ENCODE measurements at places on chromosomes 11 and 22. TPM values are rescaled to one million over a fixed set of nuclear protein-coding genes. Genes with fewer than 3 reads are reported as not detected.
A peak's percentile ranks its signal among the peaks of the same experiment; 100 is the strongest.

DNA sequence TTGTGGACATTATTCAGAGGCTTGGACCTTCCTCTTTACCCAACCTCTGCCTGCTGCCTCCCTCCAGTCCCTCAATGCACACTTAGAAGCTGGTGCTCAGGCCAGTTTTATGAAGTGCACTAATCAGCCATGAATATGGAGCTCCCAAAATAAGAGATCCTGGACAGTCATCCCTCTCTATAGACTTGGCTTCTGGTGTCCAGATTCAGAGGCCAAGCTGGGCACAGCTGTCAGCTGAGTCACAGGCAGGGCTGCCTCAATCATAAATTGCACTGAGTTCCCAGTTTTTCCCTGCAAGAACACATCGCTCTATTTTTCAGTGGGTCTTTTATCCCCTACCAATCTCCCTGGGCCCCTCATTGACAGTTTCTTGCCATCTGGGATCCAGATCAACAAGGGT lies 161.7 kb upstream of the CADM1 start:
- no peak for DNase-seq

DNA sequence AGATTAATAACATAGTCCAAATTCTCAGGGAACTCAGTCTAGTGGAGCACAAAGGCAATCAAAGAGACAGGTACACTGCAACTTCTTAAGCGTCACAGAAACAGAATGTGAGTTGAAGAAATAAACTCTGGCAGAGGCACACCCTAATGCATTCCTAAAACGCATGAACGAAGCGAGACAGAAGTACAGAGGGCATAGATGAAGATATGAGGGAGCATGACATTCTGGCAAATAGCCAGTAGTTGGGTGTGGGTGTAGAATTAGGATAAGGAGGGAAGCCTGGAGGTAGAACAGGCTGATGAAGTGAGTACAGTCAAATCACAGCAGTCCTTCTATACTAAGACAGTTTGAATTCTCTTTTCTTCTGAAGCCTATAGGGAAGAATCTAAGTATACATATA lies 838.7 kb upstream of the API5 start:
- no peak for DNase-seq

GRCh38 chr11:86708669-86709068 lies 36.3 kb upstream of the ME3 start:
- DNase-seq = no peak

DNA sequence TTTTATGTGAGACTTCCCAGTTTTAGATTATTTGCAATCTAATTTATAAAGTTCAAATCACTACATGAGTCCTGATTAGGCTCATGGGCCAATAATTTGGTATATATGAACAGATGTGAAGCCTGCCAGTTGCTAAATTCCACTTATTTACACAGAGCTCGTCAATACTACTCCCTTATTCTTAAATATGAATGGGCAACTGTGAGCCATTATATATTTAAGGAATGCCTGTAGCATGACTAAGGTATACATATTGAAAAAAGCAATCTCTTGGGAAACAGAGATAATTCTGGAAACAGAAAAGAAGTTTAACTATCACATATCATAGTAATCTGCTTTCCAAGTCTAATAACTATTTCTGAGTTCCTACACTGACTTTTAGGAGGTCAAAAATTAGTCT lies 27.0 kb downstream of the RBMXL2 start:
- no peak for DNase-seq

DNA sequence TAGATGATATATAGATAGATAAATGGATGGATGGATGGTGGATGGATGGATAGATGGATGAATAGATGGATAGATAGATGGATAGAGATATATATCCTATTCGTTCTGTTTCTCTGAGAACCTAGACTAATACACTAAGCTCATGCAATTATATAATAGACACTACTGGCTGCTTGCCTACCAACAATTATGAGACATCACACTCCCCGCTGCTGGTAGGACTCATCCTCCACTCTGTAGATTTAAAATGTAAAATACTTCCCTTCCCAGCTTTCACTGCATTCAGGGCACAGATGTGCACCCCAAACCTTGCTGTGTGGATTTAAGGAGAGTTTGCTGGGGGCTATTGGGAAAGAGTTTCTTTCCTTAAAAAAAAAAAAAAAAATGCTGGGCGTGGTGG lies 28.3 kb upstream of the RCN1 start:
- DNase-seq = no peak

GRCh38 chr22:27349456-27349855 lies 452.1 kb downstream of the MN1 start:
- no peak for DNase-seq

DNA sequence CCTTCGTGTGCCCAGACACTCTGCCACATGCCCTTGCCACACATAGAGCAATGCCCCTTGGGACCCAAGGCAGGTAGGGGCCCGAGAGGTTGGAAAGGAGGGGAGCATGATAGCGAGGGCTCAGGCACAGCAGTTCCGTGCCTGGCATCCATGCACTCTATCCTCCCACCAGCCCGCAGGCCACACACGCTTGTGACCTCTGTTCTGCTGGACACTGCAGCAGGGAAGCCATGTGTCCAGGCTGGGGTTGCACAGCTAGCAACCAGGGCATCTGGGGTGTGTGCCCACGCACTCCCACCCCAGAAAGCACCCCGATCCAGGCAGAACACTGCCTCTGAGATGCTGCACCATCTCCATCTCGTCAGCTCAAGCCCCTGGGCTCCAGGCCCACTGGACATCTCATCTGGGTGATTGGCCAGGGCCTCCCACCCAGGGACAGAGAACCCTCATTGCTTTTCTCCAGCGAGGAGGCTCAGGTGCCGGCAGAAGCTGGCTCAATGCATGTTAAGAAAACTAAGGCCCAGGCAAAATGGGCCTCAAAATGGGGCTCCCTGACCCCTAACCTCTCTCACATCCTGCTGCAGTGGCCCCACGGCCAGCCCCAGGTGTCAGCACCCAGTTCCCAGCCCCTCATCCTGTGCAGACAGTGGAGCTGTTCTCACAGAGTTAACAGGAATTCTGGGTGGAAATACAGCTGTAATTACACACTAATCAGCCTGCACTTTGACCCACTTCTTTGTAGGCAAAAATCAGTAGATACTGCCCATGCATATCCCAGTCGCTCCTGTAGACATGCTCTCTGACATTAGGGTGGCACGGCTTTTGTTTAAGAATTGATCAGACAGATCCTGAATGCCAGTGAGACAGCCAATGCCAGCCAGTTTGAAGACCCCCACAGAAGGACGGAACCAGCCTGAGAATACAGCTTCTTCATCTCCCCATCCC lies 173.9 kb upstream of the B3GAT1 start:
- no peak for DNase-seq

- DNase-seq = no peak
Measured at GRCh38 chr11:68505596-68505995, 45.0 kb downstream of the PPP6R3 start.

- DNase-seq = no peak
Measured at GRCh38 chr11:129698212-129698611, 117.4 kb upstream of the TMEM45B start.

DNA sequence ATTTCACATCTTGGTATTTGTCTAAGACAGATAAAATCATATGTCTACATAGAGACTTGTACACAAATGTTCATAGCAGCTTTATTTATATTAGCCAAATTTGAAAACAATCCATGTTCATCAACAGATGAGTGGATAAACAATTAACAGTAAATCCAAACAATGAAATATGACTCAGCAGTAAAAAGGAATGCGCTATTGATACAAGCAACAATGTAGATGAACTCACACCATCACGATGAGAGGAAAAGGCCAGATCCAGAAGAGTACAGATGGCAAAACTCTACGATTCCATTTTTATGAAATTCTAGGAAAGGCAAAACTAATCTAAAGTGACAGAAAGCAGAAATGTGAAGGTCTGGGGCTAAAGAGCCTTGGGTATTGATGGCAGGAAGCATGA lies 384.3 kb downstream of the NTM start:
- no peak for DNase-seq

GRCh38 chr11:48109046-48109666 lies 107.5 kb upstream of the OR4B1 start:
- peak; percentile 62 for DNase-seq

DNA sequence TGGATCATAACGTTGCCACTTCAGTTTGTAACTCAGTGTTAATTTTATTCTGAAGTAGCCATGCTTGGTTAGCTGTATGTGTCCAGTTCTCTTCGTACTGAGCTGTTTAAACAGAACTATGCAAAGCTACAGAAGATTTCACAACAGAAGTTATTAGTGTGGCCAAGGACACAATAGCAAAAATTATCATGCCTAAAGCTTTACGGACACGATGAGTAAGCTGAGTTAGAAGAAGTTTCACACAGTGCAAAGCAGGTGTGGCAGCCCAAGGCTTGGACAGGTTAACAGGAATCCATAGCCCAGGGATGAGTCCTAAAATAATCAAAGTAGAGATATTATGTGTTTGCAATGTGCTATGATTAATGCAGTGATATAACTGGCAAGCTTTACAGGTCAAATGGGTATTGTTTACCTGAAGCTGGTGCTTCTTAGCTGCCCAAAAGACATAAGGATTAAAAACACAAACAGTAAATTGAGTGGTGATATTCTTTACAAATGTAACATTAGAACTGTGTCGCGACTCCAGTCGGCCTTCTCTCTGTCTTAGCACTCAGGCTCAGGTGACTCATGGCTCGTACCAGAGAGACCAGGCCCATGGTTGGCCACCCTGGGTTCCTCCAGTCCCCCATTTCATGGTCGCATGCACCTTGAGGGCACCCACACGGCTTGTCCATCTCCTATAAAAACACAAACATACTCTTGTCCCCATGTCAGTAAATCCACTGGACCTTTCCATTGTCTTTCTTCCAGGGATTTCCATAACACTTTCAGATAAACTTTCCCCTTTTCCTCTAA lies 35.5 kb upstream of the NCAM1 start:
- DNase-seq = no peak

GRCh38 chr11:26632691-26633159 lies 60.7 kb upstream of the MUC15 start:
- no peak for DNase-seq

- DNase-seq = no peak
Measured at GRCh38 chr11:17244046-17244445, 32.5 kb upstream of the NUCB2 start.

DNA sequence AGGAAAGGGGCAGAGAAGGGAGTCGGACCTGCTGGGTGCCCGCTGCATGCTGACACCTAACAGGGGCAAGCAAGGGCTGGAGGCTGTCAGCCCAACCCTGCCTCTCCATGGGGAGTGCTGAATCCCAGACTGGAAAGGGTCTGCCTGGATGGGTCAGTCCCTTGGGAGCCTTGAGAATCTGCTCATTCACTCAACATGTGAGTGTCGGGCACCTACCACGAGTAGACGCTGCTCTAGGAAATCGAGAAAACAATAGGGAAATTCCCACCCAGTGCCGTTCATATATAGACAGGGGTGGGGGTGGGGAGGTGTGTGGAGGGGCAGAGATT lies 4.4 kb upstream of the CTSD start:
- DNase-seq = no peak

DNA sequence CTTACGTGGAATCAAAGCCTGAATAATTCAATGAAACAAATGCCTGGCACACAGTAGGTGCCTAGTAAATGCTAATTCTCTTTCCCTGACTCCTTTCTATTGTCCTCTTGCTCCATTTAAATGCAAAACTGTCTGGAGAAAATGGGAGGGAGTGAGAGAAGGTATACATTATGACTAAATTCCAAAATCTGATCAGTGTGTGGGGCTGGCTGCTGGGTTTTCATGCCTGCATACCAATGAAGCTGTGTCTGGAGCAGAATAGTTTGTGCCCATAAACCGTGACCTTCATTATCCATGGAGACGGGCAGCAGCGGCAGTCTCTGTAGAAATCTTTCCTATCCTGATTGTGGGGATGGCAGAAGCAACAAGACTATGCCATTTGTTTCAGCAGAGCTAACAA lies 223.4 kb upstream of the ZBED5 start:
- no peak for DNase-seq

DNA sequence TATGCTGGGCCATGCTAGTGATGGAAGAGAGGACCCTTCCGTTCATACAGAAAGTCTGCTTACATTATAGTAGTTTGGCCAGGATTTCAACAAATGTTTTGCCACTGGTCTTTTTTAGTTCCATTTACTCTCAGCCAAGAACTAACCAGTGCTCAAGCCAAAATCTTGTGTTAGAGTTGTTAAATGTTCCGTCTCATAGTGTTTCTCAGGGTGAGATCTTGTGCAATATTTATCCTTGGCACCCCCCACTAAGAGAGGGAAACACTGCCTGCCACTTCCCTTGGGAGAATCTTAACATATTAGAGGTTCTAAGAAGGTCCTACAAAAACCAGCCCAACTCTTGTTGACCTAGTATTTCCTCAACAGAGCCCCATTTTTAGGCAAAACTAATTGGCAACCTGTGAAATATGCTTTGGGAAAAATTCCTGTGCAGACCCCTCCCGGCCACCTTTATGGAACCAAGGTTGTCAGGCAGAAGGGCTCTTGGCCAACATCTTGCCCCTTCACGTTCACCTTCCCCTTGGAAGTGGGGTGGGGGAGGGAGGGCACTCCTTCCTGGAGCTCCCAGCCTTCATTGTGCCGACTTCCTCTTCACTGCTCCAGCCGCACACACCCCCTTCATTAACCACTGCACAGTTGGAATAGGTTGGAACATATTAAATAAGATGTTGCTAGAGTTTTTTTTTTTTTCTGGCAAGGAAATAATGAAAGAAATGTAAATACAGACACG lies 173.2 kb upstream of the SORL1-AS1 start:
- DNase-seq = no peak

- DNase-seq = no peak
Measured at GRCh38 chr11:117901601-117902000, 25.1 kb upstream of the FXYD6 start.

GRCh38 chr11:23423656-23424055 lies 563.4 kb upstream of the CCDC179 start:
- no peak for DNase-seq

DNA sequence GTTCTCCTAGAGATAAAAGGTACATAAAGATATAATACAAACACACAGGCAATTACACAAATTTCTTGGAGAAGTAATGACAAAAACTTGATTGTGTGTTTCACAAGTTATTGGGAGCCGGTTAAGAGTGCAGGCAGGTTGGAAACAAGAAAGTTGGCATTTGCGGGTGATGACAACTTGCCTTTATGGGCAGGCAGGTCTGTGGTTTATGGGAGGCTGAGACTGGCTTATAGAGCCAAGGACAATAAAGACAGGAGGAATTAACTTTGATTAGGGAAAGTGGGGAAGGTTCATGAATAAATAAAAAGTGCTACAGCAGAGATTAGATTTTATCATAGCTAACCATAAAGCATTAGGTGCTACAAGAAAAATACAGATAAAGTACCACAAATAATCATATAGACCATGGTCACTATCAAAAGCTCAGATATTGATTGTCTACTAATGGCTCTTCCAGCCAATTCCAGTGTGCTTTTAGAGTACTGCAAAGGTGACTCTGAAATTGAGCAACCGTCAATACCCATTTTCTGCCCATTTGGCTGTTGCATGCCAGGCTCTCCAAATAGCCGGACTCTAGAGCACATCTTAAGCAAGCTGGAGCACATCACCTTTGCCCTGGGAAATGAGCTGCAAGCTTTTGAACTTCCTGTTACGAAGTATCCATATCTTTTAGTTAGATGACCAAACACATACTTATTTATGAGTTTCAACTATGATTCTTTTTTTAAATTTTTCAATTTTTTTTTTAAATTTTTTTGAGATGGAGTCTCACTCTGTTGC lies 33.9 kb upstream of the GAB2 start:
- DNase-seq = no peak

The LRRC74B gene
- polyA plus RNA-seq = 0.27 TPM

The KRTAP5-9 gene
- polyA plus RNA-seq = 1.2 TPM

The KRTAP5-8 gene
- polyA plus RNA-seq = 1.3 TPM

The SMTNL1 gene
- polyA plus RNA-seq = 0.47 TPM

The SCGB1D1 gene
- polyA plus RNA-seq = not detected
